Right lung (tissue), 10 donors: ENCODE measurements at places on chromosomes 4 and X.

- no peak for DNase-seq
Measured at GRCh38 chr4:108210989-108211835, 42.5 kb upstream of the LEF1 start.

DNA sequence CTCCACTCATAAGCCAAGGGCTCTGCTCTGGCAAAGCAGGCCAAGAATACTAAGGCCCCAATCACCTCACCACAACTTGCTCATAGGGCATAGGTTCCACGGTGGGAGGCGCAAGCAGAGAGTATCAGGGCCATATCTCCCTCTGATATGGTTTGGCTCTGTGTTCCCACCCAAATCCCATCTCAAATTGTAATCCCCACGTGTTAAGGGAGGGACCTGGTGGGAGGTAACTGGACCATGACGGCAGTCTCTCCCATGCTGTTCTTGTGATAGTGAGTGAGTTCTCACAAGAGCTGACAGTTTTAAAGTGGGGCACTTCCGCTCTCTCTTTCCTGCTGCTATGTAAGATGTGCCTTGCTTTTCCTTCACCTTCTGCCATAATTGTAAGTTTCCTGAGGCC, 88.7 kb downstream of the SHROOM4 start:
- no peak for DNase-seq

- no peak for DNase-seq
Measured at GRCh38 chr4:16890651-16891050, 7.8 kb downstream of the LDB2 start.

DNA sequence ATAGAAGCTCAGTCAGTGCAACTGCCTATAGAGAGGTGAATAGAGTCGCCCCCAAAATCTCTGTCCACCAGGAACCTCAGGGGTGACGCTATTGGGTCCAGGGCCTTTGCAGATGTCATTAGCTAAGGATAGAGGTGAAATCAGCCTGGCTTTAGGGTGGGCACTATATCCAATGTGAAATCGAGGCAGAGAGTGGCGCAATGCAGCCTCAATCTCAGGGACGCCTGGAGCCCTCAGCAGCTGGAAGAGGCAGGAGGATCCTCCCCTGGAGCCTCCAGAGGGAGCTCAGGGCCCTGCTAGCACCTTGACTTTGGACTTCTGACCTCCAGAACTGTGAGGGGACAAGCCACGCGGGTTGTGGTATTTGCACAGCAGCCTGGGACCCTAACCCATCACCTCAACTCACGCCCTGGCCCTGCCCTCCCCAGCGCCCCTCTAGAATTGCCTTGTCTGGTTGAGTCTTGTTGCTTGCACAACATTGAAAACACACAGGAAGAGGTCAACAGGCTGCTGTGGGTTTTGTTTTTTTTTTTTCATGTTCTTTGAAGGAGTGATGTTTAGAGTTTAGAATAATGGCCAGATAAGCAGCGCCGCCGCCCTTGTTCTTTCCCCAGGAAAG, 89.4 kb upstream of the PSAPL1 start:
- no peak for DNase-seq

DNA sequence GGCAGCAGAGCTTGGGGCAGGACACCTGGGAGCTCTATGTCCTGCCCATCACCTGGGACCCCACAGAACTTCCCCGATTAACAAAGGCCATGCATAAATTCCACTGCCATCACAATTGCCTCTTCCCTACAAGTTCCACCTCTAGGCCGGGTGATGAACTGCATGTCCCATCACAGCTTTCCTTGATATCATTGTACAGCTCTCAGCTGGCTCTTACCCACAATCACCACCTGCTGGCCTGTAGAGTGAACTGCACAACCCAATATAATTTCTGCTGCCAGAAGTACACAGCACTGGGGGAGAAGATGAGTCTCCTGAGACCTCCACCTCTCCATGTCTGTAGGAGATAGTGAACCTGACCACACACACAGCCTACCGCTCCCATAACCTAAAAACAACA, 285.0 kb upstream of the AADAT start:
- no peak for DNase-seq

DNA sequence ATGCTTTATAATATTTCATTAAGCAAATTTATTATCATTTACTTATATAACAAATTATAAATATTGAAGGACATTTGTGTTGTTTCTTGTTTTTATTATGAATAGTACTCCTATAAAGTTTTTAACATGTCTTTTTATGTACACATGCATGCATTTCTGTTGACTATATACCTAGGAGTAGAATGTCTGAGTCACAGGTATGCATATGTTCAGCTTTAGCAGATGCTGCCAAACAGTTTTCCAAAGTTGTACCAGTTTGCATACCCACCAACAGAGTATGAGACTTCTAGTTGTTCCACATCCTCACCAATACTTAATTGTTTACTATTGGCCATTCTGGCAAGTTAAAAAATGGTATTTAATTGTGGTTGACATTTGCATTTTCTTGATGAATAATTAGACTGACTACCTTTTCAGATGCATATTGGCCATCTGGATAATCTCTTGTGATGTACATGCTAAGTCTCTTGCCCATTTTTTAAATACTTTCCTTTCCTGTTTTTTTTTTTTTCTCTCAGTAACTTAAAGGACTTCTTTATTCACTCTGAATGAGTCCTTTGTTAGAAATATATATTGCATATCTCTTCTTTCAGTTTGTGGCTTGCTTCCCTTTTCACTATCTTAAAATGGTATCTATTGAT, 132.2 kb upstream of the TRIM2 start:
- DNase-seq, result no peak

GRCh38 chrX:153672531-153673427, 834 bp downstream of the PNCK start:
- no peak for DNase-seq

DNA sequence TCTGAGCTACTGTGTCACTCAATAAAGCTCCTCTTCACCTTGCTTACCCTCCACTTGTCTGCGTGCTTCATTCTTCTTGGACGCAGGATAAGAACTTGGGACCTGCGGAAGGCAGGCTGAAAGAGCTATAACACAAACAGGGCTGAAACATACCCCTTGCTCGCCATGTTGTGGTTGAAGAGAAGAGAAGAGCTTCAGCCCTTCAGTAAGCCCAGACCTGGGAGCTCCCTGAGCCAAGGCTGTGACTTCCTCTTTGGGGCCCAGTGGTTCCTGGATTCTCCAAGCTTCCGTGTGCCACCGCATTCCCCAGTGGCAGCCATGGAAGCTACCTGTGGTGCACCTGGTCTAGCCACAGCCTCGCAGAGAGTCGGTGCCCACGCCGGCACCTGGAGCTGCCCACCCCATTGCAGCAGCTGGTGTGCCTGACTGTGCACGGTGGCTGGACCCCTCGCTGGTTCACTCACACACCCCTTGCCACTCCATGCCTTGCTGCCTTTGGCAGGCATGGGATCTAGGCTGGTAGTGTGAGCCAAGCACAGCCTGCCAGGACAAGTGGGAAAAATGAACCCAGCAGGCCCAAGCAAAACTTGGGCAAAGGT, 160.6 kb downstream of the EVC2 start:
- no peak for DNase-seq

GRCh38 chr4:13171292-13172057, 312.7 kb downstream of the RAB28 start:
- no peak for DNase-seq

GRCh38 chr4:34271479-34272355, 1972.6 kb downstream of the ARAP2 start:
- DNase-seq, result no peak

GRCh38 chr4:163085085-163085484, 81.6 kb downstream of the NAF1 start:
- DNase-seq, result no peak

DNA sequence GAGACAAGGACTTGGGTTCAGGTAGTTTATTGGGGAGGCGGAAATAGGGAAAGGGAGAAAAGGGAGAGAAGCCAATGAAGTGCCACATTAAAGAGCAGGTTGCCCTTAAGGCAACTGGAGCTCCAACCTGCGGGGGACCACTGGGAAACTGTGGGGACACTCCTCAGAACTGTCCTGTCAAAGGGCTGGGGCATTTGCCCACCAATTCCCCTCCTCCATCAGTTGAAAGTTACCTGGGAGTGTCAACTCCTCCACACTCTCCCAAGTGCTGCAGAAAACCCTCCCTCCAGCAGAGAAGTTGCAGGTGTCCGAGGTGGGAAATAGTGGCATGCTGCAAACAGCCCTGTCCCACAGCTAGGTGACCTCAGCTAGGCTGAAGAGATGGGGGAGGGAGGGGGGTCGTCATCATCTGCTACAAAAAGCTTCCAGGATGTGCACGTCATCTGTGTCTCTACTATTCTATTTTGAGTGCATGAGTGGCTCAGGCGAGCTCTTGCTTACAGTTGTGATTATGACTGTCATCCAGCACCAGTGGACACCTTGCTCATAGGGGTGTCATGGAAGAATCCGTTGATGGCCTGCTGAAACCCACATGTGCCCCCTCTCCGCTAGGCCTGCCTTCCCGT, 41.5 kb upstream of the XPNPEP2 start:
- no peak for DNase-seq

GRCh38 chrX:126551306-126551705, 1.3 kb downstream of the DCAF12L1 start:
- DNase-seq, result no peak

DNA sequence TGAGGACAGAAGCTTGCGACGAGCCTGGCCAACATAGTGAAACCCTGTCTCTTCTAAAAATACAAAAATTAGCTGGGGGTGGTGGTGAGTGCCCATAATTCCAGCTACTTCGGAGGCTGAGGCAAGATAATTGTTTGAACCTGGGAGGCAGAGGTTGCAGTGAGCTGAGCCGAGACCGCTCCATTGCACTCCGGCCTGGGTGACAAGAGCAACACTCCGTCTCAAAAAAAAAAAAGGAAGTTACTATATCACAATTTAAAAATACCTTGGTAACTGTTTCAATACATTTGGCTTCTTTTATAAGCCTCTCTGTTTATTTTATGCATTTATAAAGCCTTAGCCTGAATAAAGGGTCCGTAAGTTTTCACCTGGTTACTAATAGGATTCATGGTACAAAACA, 46.6 kb upstream of the CHRNA9 start:
- DNase-seq, result no peak

DNA sequence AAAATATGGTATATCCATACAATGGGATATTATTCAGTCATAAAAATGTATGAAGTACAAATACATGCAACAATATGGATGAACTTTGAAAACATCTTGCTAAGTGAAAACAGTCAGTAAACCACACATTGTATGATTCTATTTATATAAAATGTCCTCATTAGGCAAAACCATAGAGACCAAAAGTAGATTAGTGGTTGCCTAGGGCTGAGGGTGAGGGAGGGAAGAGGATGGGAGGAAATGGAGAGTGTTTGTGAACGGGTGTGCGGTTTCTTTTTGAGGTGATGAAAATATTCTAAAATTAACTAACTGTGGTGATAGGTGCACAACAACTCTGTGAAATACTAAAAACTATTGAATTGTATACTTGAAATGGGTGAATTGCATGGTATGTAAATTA, 29.6 kb downstream of the TEX11 start:
- no peak for DNase-seq

- no peak for DNase-seq
Measured at GRCh38 chr4:171017593-171017992, 795.6 kb upstream of the GALNTL6 start.

GRCh38 chr4:112266823-112267222, 18.9 kb downstream of the TIFA start:
- no peak for DNase-seq

DNA sequence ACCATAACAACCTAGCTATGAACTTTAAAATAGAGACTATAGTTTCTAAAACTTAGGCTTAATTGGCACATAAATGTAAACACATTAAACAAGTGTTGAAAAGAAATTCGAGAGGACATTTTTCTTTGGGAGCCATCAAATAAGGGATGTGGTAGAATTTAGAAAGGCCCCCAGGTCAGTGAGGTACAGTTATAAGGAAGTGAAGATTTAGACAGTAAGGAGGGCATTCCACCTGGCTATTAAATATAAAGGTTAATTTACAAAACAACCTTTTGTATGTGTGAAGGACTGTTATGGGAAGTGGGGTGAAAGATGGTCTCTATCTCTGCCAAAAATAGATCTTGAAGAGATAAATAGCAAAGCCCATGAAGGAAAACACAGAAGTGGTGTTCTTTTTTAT, 83.9 kb downstream of the AFF1 start:
- DNase-seq, result no peak

GRCh38 chr4:159778298-159778697, 675.4 kb downstream of the RAPGEF2 start:
- no peak for DNase-seq

GRCh38 chr4:866761-867390, 40.9 kb upstream of the CPLX1 start:
- DNase-seq, result no peak

DNA sequence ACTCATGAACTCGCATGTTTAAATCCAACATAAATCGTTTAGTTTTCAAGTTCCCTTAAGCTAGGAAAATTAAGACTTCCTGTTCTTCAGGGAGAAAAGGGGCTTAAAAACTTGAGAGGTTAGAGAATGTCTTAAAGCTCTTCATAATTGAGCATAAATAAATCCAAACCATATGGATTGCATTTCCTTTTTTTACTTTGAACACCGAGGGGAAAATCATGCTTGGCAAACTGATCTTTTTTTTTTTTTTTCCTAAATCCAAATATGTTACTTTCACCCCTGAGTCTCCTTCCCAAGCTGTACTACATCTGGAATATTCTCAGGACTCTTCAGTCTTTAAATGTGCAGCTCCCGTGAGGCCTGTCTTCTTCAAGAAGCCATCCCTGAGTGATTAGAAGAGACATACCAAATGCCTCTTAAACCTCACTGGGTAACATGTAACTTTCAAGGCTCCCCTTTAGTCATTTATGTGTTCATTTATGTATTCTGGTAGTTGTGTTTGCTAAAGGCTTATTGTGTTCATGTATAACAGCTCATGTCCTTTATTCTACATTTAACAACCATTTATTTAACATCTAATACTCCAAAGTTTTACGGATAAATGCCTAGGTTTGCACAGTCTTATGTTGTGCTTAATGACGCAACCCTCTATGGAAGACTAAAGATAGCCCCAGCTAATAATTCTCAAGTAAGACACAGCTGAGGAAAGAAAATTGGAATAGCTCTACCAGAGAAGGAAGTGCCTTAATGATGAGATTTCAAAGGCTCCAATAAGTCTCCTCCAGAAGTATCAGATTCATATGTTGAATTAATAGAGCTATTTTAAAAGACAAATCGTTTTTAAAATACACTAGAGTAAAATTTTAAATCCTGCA, 107.0 kb downstream of the AGTR2 start:
- DNase-seq, result no peak

- DNase-seq, result no peak
Measured at GRCh38 chr4:122379239-122379638, 428 bp downstream of the ADAD1 start.

GRCh38 chr4:13704761-13705160, 77.2 kb upstream of the BOD1L1 start:
- DNase-seq, result no peak

DNA sequence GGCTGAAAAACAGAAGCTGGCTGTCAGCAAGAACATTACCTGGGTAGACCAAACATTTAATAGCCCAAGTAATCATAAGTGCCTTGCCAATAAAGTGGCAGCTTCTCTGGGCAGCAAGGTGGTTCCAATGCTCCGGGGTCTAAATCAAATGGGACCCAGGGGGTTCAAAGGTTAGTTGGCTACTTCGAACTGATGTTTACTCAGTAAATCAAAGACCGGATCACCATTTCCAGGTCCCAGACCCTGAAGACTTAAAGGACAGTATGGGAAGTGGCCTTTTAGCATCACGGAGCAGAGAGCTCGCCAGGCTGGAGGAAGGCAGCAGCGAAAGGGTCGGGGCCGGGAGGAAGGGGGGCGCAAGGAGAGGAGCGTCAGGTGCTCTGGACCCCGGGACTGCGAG, 1.0 kb downstream of the SH3KBP1 start:
- DNase-seq, result no peak

GRCh38 chrX:23861215-23861896, 46.4 kb downstream of the APOO start:
- DNase-seq, result no peak
